Gastroesophageal sphincter (tissue), 4 donors: ENCODE measurements at places on chromosomes 7 and 10. TPM values are rescaled to one million over a fixed set of nuclear protein-coding genes. Genes with fewer than 3 reads are reported as not detected.

GRCh38 chr7:55050281-55050680, 31.5 kb downstream of the EGFR start:
- ATAC-seq = no peak

DNA sequence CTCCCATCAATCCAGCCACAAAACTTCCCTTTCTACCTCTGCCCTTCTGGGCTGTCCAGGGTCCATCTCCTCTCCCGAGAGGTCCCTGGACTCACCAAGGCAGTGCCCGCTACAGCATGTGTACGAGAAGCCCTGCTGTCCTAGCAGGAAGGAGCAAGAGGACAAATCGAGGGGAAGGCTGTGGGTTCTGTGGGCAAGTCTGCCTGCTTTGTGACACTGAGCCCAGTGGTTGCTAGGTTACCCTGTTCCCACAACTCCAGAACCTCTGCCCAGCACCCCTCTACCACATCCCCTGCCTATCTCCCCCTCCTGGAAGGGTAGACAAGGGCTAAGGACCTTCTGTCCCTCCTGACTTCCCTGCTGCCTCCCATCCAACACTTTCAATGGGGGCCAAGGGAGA, at the start of gene TBATA:
Gene TBATA (minus strand): TSS at position 188 of the 400 bp plus-strand sequence. CDS start 1,998 bp downstream, outside the sequence.
- no peak for ATAC-seq

NEUROG3 gene
- 0.54 TPM for total RNA-seq

DNA sequence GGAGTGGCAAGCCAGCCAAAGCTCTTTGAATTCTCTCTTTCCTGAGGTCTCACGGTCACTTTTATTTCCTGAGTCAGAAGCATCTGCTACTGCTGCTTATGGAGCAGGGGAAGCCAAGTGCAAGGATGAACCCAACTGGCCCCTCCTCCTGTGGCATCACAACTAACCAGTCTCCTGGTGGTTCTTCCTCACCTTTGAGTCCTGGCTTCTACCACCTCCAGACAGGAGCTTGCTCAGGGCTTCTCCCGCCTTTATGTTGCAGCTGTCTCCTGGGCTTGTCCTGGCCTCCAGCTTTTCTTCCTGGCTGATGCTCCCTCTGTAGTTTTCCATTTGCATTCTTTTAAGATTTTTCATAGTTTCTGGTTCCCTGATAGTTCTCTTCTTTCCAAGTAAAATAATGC, 349.7 kb upstream of the NRP1 start:
- ATAC-seq = no peak

DNA sequence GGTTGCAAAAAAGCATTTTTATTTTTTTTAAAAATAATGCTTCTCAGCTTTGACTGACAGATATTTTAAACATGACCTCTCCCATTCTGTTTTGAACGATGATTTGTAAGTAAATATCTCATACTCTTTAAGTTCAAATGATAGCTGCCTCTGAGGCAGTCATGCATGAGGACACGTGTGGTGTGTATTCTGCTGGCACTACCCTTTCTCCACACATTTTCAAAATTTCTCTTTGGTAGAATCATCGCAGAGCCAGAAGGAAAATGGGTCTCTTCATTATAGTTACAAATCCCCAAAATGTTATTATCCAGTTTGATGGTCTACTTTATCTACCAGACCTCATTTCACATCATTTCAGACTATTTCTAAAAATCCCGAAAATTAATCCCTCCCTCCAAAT, 55.1 kb downstream of the FZD1 start:
- ATAC-seq = no peak

- no peak for ATAC-seq
Measured at GRCh38 chr7:26197153-26198115, 3.1 kb downstream of the HNRNPA2B1 start.

TMEM176B gene
- 69.3 TPM for total RNA-seq

ZCWPW1 gene
- total RNA-seq = 5.4 TPM

ARMC3 gene
- not detected for total RNA-seq

- ATAC-seq = no peak
Measured at GRCh38 chr10:31000867-31001266, 30.8 kb downstream of the ZNF438 start.
